SJSA1 (cell line): ENCODE measurements at places on chromosomes 1 and 21. TPM values are rescaled to one million over a fixed set of nuclear protein-coding genes. Genes with fewer than 3 reads are reported as not detected.

Gene SMIM11
- 2.0 and 7.8 TPM in 2 replicates for total RNA-seq

Gene BARHL2
- total RNA-seq: not detected in 2 replicates

Gene CLCA2
- total RNA-seq: not detected in 2 replicates

Gene PRR9
- not detected in 2 replicates for total RNA-seq
